ENCODE measurements at places on chromosomes 13 and 19. TPM values are rescaled to one million over a fixed set of nuclear protein-coding genes. Genes with fewer than 3 reads are reported as not detected.

TDRD12 gene
- 0.11 TPM for total RNA-seq

FAM124A gene
- 1.8 TPM for total RNA-seq

C19orf81 gene
- total RNA-seq = not detected

CLEC17A gene
- total RNA-seq = not detected

CRB3 gene
- not detected for total RNA-seq

CEBPA gene
- total RNA-seq = 1.4 TPM

ZNF415 gene
- total RNA-seq = 7.2 TPM

ZNF724 gene
- 3.2 TPM for total RNA-seq

- H3K36me3 ChIP-seq = no peaks in the 10 kb centered on the region
- no peak overlapping the region for H3K27ac ChIP-seq
- peaks cover 5% of the 10 kb centered on the region for H3K4me1 ChIP-seq
- no peak for DNase-seq
Measured at GRCh38 chr19:4596033-4596904, 36.8 kb upstream of the SEMA6B start.

- no peaks in the 10 kb centered on the region for H3K36me3 ChIP-seq
- DNase-seq = peak; percentile 69
- H3K27me3 ChIP-seq = peaks cover 25% of the 10 kb centered on the region
- H3K27ac ChIP-seq = no peak overlapping the region
- no peaks in the 10 kb centered on the region for H3K4me1 ChIP-seq
Measured at GRCh38 chr13:41411522-41411921, 45.8 kb upstream of the RGCC start.

- H3K27me3 ChIP-seq = no peaks in the 10 kb centered on the region
- H3K36me3 ChIP-seq = peaks cover 8% of the 10 kb centered on the region
- H3K4me3 ChIP-seq = no peak overlapping the region
- peak overlapping the region; percentile 87 for H3K27ac ChIP-seq
- H3K4me1 ChIP-seq = peaks cover 30% of the 10 kb centered on the region
- DNase-seq = no peak
Measured at GRCh38 chr19:16073988-16074387, 2.3 kb upstream of the TPM4 start.

DNA sequence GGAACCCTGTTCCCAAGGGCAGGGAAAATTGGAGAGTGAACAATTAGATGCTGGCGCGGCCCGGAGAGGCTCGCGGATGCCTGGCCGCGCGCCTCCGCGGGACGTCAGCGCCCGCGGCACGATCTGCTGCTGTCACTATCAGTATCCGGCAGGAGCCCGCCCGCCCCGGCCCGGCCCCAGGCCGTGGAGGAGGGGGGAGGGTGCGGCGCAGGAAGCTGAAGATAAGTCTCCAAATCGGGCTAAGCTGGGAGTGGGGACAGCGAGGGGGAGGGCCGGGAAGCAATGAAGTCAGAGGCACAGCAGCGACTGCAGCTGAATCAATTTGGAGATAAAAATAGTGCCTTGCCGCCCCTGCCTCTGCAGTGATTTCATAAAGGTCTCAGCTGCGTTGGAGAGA lies 441.5 kb upstream of the KLF12 start:
- H3K27me3 ChIP-seq = no peaks in the 10 kb centered on the region
- peak overlapping the region; percentile 56 for H3K27ac ChIP-seq
- peak overlapping the region; percentile 72 for H3K4me3 ChIP-seq
- peaks cover 22% of the 10 kb centered on the region for H3K4me1 ChIP-seq

DNA sequence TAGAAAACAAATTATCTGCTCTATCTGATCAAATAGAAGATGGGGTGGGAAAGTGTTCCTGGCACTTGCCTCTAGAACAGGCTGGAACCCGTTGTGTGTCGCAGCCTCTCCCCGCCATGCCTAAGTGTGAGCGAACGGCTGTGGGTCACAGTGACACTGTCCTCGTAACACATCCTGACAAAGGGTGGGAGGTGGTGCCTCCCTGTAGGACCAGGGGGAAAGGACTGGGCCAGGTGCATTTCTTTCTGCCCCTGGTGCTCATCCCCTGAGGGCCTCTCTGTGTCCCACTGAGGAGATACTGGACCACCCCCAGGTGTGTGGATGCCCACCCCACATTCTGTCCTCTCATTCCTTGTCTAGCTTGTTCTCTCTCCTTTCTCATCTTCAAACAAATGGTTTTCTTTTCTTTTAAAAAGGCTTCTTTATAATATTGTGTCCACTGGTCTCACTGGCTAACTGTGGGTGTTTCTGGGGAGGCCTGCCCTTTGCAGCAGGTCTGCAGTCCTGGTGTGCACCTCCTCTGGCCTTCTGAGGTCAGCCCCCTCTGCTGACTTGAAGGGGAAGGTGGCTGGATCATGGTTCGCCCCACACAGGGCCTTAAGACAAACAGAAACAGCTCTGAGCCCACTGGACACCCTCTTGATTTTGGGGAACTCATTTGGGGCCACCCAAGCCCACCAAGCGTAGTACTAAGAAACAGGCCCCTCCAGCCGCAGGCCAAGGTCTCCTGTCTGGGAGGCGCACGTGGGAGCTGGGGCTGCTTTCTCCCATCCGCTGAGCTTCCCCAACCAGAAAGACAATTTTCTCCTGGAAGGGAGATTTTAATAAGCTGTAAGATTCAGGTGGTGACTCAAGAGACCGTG lies 152.5 kb upstream of the SOX1 start:
- H3K36me3 ChIP-seq = no peaks in the 10 kb centered on the region
- H3K27me3 ChIP-seq = no peaks in the 10 kb centered on the region
- peak; percentile 78 for DNase-seq
- no peak overlapping the region for H3K27ac ChIP-seq

GRCh38 chr13:107361666-107362065 lies 793.7 kb upstream of the ARGLU1 start:
- H3K4me1 ChIP-seq = peaks cover 10% of the 10 kb centered on the region
- H3K27ac ChIP-seq = no peak overlapping the region
- H3K36me3 ChIP-seq = no peaks in the 10 kb centered on the region
- no peak for DNase-seq
- no peaks in the 10 kb centered on the region for H3K27me3 ChIP-seq

DNA sequence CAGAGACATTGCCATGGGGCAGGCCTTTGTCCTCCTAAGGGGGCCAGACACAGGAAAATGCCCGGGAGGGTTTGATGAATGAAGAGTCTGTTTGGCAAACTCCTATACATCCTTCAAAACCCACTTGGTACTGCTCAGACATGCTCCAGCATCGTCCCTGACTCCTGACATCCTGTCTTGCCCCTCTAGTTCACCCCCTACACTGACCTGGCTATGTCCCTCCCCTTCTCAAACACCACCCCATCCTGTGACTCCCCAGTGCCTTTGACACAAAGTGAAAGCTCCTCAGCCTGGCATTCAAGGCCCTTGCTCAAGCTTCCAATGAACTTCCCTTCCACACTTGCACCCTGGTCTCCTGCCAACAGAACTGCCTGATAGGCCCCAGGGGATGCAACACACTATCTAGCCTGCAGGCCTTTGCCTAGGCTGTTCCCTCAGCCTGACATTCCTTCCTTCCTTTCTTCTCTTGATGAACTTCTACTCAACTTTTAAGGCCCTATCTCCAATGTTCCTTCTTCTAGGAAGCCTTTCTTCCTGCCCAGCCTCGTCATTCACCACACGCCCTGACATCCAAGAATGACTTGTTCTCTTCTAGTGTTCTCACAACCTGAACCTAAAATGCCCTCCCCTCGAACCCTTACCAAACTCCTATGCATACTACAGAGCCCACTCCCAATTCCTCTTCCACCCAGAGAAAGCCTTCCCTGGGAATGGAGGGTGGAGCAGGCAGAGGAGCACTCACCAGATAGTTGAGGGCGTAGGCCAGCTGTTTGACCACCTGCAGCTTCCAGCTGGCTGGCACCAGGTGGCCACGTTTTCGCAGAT lies 12.4 kb downstream of the JAK3 start:
- H3K36me3 ChIP-seq = no peaks in the 10 kb centered on the region
- peaks cover 8% of the 10 kb centered on the region for H3K4me1 ChIP-seq
- DNase-seq = no peak
- peaks cover 16% of the 10 kb centered on the region for H3K27me3 ChIP-seq
- no peak overlapping the region for H3K27ac ChIP-seq

DNA sequence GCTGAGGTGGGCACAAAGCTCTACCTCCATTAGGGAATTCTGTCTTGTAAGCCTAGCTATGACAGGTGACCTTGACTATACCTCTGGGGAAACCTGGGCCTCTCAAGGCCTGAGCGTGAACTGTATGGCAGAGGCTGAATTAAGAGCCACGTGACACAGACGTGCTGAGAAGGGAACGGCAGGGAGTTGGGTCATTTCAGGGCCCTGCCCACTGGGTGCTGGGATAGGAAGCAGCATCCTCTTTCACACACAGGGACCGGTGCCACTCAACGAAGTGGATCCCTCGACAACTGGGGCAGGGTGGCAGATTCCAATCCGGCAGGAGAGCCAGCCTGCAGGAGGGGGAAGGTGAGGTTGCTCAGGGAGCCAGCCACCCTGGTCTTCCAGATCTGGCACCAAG lies 9.2 kb downstream of the ASF1B start:
- no peaks in the 10 kb centered on the region for H3K27me3 ChIP-seq
- H3K27ac ChIP-seq = no peak overlapping the region
- no peak overlapping the region for H3K4me3 ChIP-seq
- H3K4me1 ChIP-seq = no peaks in the 10 kb centered on the region
- H3K36me3 ChIP-seq = no peaks in the 10 kb centered on the region

DNA sequence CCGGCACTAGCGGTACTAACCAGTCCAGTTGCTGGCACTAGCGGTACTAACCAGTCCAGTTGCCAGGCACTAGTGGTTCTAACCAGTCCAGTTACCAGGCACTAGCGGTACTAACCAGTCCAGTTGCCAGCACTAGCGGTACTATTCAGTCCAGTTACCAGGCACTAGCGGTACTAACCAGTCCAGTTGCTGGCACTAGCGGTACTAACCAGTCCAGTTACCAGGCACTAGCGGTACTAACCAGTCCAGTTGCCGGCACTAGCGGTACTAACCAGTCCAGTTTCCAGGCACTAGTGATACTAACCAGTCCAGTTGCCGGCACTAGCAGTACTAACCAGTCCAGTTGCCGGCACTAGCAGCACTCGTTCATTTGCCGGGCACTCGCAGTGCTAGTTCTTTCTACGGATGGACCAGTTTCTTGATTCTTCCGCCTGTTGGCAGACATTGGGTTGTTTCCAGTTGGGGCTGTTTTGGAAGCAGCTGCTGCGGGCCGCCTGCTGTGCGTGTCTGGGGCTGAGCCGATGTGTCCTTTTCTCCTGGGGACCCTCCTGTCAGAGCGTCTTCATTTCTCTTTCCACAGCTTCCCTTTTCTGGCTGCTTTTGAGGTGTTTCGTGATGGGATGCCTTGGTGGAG lies 123.4 kb upstream of the MCF2L start:
- no peak overlapping the region for H3K27ac ChIP-seq
- H3K36me3 ChIP-seq = peaks cover 3% of the 10 kb centered on the region
- no peak overlapping the region for H3K4me3 ChIP-seq
- H3K27me3 ChIP-seq = no peaks in the 10 kb centered on the region
- H3K4me1 ChIP-seq = peaks cover 22% of the 10 kb centered on the region

GRCh38 chr13:95456815-95457214 lies 95.7 kb upstream of the CLDN10 start:
- no peaks in the 10 kb centered on the region for H3K36me3 ChIP-seq
- no peak overlapping the region for H3K27ac ChIP-seq
- H3K4me1 ChIP-seq = no peaks in the 10 kb centered on the region
- no peak overlapping the region for H3K4me3 ChIP-seq
- H3K27me3 ChIP-seq = peaks cover 21% of the 10 kb centered on the region

- H3K27me3 ChIP-seq = no peaks in the 10 kb centered on the region
- H3K4me1 ChIP-seq = peaks cover 24% of the 10 kb centered on the region
- H3K27ac ChIP-seq = peak overlapping the region; percentile 45
- H3K36me3 ChIP-seq = peaks cover 18% of the 10 kb centered on the region
- DNase-seq = no peak
Measured at GRCh38 chr19:16330806-16331690, 6.4 kb downstream of the KLF2 start.

DNA sequence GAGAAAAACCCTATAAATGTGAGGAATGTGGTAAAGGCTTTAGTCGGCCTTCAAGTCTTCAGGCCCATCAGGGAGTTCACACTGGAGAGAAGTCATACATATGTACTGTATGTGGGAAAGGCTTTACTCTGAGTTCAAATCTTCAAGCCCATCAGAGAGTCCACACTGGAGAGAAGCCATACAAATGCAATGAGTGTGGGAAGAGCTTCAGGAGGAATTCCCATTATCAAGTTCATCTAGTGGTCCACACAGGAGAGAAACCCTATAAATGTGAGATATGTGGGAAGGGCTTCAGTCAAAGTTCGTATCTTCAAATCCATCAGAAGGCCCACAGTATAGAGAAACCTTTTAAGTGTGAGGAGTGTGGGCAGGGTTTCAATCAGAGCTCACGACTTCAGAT lies 11.7 kb downstream of the ZNF226 start:
- no peak overlapping the region for H3K27ac ChIP-seq
- no peaks in the 10 kb centered on the region for H3K4me1 ChIP-seq
- no peak for DNase-seq

- peak; percentile 79 for DNase-seq
- no peak overlapping the region for H3K4me3 ChIP-seq
- H3K4me1 ChIP-seq = no peaks in the 10 kb centered on the region
Measured at GRCh38 chr19:29480507-29480906, 45.3 kb upstream of the VSTM2B start.

DNA sequence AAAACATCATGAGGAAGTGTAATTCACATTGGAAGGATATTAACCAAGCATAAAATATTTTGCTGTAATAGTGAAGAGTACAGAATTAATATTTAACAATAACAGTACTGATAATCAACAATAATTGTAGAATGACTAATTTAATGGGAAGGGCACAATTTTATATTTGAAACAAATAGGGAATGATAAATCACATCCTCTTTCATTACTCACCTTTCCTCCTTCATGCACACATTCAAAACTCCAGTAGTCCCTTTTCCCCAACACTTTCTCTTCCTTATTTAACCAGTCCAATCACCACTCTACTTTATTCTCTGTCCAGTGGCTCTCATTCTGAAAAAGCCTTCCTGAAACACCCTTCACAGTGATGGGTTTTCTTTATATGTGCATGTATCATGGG lies 110.8 kb upstream of the POSTN start:
- H3K27ac ChIP-seq = no peak overlapping the region
- no peak for DNase-seq
- H3K4me1 ChIP-seq = peaks cover 2% of the 10 kb centered on the region
- H3K36me3 ChIP-seq = no peaks in the 10 kb centered on the region
- H3K27me3 ChIP-seq = no peaks in the 10 kb centered on the region

DNA sequence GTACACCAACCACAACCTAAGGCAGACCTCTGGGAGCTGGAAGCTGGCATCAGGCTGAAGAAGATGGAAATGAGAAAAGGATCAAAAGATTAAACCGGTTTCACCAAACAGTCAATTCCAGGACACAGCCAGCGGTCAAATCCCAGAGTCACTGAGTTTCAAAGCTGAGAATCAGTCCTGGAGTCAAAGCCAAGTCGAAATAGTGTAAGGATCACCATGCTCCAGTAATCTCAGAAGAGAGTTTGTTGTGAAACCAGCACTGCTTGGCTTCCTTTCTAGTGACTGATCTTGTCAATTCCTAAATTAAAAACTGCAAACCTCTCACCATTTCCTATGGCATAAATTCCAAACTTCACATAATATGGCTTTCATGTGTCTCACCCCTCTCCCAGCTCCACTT lies 198.8 kb downstream of the GPC6 start:
- no peak overlapping the region for H3K27ac ChIP-seq
- DNase-seq = no peak
- peaks cover 25% of the 10 kb centered on the region for H3K4me1 ChIP-seq
- peaks cover 16% of the 10 kb centered on the region for H3K36me3 ChIP-seq
- no peak overlapping the region for H3K4me3 ChIP-seq
- H3K27me3 ChIP-seq = no peaks in the 10 kb centered on the region

- H3K27ac ChIP-seq = no peak overlapping the region
- no peak overlapping the region for H3K4me3 ChIP-seq
- no peaks in the 10 kb centered on the region for H3K4me1 ChIP-seq
- H3K36me3 ChIP-seq = no peaks in the 10 kb centered on the region
- peaks cover 2% of the 10 kb centered on the region for H3K27me3 ChIP-seq
Measured at GRCh38 chr19:51139299-51140014, 2.6 kb upstream of the SIGLEC7 start.

All from osteocyte (in vitro differentiated cells).